ENCODE measurements at places on chromosomes 1 and 21. TPM values are rescaled to one million over a fixed set of nuclear protein-coding genes. Genes with fewer than 3 reads are reported as not detected.
A peak's percentile ranks its signal among the peaks of the same experiment; 100 is the strongest.

- no peak overlapping the region for H3K27ac ChIP-seq
- H3K4me1 ChIP-seq = peaks cover 22% of the 10 kb centered on the region
- no peak overlapping the region for H3K4me3 ChIP-seq
- no peaks in the 10 kb centered on the region for H3K27me3 ChIP-seq
Observed at GRCh38 chr1:29179641-29180184, 2.0 kb downstream of the SRSF4 start.

- H3K27me3 ChIP-seq = no peaks in the 10 kb centered on the region
- no peak overlapping the region for H3K27ac ChIP-seq
- H3K4me1 ChIP-seq = peaks cover 11% of the 10 kb centered on the region
- no peaks in the 10 kb centered on the region for H3K36me3 ChIP-seq
- no peak for DNase-seq
Observed at GRCh38 chr1:224541901-224542630, 74.1 kb upstream of the CNIH3 start.

DNA sequence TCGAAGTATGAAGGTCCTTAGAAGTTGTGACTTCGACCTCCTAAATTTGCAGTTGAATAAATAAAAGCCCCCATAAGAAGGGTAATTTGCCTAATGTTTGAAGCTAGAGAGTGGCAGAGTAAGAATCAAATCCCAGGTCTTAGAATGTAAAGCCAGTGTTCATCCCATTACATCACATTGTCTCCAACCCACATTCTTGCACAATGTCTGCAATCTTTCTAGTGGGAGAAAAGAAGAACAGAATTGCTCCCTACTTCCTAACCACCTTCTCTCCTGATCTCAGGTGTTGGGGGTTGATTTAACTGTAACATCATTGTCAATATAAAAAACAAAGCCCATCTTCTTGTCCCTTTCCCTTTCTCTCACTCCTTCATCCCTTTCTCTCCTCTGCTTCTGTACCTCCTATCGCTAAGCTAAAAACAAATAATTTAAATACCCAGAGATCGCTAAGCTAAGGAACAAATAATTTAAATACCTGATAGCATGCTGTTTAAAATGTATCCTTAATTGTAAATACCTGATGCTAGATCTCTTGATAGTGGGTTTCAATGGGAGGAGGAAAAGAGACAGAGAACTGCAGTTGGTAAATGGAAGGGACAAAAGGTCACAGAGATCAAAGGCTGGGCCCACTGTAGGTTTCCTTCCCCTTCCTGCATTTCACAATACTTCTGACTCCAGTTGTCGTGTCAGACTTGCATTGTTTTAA lies 32.1 kb upstream of the CCDC190 start:
- no peaks in the 10 kb centered on the region for H3K36me3 ChIP-seq
- no peak overlapping the region for H3K4me3 ChIP-seq
- no peak for DNase-seq
- H3K27me3 ChIP-seq = no peaks in the 10 kb centered on the region

DNA sequence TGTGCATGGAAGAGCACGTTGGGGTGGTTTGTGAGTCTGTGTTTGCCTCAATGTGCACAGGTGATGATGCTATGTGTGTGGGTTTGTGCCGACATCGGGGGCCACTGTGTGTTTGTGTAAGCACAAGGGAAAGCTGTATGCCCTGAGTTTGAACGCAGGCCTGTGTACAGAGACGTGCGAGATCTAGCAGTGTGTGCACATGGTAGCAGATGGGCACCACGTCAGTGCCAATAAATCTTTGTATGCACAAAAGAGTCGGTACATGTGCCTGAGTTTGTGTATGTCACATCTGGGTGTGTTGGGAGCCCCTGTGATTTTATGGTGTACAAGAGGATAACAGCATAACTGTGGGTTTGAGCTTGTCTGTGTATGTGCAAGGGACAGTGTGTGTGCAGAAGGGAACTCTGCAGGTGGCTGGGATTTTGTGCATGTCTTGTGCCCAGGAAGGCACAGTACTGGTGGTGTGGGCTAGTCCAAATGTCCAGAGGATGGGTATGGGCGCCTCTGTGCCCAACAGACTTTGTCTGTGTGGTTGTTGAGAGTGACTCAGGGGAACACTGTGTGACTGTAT lies 32.0 kb upstream of the WASF2 start:
- H3K4me3 ChIP-seq = no peak overlapping the region
- no peaks in the 10 kb centered on the region for H3K36me3 ChIP-seq
- peak overlapping the region; percentile 40 for H3K27ac ChIP-seq
- DNase-seq = no peak
- peaks cover 47% of the 10 kb centered on the region for H3K4me1 ChIP-seq

- H3K36me3 ChIP-seq = no peaks in the 10 kb centered on the region
- no peak overlapping the region for H3K27ac ChIP-seq
- no peaks in the 10 kb centered on the region for H3K27me3 ChIP-seq
- H3K4me1 ChIP-seq = no peaks in the 10 kb centered on the region
- no peak overlapping the region for H3K4me3 ChIP-seq
Observed at GRCh38 chr1:100585786-100586185, 47.8 kb downstream of the GPR88 start.

The TNFRSF8 gene
- polyA plus RNA-seq = 5.3 TPM
